ENCODE measurements at places on chromosomes 2 and 18.

GRCh38 chr2:1236606-1237005 is 176.7 kb upstream of the TPO start:
- no peak for DNase-seq

- DNase-seq = no peak
Measured at GRCh38 chr2:236705295-236706105, 135.9 kb downstream of the ACKR3 start.

DNA sequence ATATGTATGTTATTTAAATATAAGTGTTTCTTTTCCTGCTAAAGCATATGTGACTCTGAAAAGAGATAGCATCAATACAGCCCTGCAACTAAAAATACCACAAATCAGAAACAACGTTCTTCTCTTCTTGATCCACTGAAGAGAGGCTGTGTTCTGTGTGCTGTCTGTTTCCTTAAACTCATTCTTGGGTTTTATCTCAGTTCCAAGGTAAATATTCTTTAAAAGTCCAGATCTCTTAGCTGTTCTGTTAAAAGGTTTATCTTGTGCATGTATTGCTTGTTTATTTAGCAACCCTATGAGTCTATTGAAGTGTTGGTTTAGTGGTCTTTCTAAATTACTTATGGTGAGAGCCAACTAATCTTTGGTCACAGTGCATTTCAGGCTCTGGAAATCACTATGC is 173.3 kb upstream of the NT5C1B start:
- no peak for DNase-seq

DNA sequence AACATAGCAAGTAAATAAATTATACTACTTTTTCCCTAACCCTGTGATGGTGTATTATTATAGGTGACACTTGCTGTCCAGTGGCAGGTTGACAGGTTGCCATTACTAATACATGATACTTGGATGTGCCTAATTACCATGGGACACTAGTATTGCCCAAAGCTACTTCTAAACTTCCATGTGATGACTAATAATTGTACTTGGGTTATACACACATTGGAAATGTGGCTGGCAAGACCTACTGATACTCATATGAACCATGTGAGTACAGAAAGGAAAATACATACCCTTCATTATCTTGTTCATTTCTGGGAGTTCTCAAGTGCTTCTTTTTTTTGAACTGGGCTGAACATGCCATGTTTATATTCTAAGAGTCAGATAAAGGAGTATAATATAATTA is 156.4 kb downstream of the IKZF2 start:
- DNase-seq = no peak

DNA sequence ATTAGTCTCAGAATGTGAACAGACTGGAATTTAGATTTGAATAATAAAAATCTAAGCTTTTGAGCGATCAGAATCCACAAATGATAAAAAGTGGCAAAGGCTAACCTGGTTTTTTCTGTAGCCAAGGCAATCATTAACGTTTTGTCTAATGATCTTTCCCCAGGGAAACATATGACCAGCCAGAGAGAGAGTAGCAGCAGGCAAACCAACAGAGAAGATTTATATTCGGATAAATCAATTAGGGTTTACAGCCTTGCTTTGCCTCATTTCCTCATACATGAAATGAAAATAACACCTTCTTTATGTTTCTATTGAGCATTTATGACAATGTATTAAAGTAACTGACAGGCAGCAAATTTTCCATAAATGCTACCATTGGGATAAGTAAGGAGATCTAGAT is 14.5 kb downstream of the TIA1 start:
- no peak for DNase-seq

DNA sequence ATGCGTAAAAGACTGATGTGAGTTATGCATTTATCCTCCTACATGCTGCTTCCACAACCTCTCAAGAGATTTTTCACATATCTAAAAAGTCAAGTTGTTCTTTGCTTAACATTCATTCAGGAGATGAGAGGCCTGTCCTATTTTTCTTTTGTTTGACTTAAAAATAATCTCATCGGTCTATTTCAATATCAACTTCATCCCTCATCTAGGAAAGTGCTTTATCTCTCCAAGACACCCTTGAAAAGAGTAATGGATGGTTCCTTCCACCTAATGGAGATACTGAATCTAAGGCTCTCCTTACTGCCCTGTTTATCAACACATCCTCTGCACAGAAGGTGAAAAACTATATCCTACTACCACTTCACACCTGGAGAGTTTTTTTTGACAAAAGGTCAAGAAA is 2.4 kb downstream of the NFE2L2 start:
- no peak for DNase-seq

GRCh38 chr2:9107168-9108025 is 99.2 kb upstream of the ASAP2 start:
- no peak for DNase-seq

DNA sequence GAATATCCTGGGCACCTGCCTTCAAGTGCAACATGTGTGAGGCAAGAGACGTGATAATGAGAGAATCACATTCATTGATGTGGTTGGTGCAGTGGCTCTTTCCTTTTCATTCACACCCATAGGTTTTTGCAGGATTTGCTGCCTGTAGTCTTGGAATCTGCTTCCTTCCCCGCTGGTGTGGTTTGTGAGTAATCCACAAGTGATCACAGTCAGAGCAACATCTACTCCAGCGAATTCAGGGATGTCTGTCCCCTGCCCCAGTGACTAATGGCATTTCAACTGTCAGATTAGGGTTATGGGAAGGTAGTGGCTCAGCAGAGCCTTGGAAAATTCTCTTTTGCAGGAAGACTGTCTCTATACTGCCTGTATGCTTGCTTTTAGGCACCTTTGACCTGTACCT is 225.5 kb upstream of the RBMS1 start:
- DNase-seq = no peak

DNA sequence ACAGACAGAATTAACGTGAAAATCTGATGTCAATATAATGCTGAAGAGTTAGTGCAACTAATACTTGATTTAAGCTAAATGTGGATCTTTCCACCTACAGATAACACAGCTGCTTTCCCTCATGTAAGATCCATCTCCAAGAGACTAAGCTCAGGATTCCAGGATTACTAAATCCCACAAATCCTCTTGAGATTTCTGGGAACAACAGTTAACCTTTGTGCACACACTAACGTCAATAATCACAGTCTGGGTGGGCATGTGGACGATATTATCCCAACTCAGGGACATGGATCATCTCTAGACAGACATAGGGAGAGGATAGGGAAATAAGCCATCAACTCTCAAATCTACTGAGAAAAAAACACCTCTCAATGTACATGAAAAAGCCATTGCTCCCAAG is 432.6 kb downstream of the SATB2 start:
- DNase-seq = no peak

GRCh38 chr2:234357666-234358065 is 139.2 kb downstream of the ARL4C start:
- DNase-seq = no peak

All from neuronal stem cell (in vitro differentiated cells).